Activated naive CD8-positive, alpha-beta T cell treated with anti-CD3 and anti-CD28 coated beads, Interleukin-2, amount 50 U/mL, for 24 hours (primary cell): ENCODE measurements at places on chromosomes 2 and 18.

DNA sequence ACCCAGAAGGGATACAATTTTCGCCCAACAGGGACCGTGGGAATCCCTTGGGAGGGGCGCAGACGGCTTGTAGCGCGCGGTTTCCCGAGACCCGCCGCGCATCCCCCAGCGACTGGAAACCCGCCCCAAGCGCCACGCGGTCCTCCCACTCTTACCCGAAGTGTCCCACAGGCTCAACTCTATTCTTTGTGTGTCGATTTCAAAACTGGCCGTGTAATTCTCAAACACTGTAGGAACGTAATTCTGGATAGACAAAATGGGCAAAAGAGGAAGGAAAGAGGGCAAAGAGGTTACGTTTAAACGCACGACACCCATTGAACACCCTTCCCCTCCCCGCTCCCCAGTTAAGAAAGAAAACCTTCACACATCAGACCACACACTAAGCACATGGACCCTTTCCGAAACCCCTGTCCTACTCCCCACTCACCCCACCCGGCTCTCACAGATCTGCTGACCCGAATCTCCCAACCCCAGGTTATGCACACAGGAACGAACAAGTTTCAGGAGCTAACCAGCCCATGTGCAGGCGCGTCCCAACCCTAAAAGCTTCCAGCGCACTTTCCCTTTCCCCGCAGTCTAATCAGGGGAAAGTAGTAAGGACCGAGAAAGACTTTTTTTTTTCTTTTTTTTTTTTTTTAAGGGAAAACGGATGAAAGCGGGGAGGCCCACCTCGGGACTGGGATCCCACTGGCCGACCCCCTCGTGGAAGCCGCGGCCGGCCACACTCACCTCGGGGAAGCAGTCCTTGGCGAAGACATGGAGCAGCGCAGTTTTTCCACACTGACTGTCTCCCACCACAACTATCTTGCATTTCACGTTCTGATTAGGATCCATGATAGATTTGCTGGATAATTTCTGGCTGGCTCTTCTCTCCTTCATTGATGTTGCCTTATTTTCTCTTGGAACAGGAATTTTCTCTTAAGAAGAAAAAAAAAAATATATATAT, 655 bp downstream of the RND3 start:
- no peak for DNase-seq

- DNase-seq, result no peak
Observed at GRCh38 chr18:47821314-47821713, 109.1 kb downstream of the SMAD2 start.

- DNase-seq, result no peak
Observed at GRCh38 chr18:75107931-75108276, 101.0 kb downstream of the PTGR3 start.

- no peak for DNase-seq
Observed at GRCh38 chr2:237314198-237314597, 99.8 kb downstream of the COL6A3 start.

- peak; percentile 17 for DNase-seq
Observed at GRCh38 chr18:36186461-36187192, 670 bp upstream of the MOCOS start.

DNA sequence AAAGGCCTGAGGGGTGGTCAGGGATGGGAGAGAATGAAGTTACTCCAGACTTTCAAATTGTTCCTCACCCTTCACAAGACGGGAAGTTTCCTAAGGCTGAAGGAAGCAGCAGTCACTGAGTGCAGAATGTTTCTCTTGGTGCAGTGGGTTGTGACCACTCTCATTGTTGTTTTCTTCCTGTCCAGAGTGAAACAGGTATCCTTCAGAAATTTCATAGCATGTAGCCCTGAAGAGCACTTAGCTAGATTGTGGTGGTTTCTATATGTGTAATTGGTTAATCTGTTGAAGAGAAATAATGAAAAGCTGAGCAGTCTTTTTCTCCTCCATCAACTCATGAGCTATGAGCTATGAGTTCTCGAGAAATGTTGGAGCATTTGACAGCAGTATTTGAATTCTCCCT, 96.8 kb downstream of the GPD2 start:
- DNase-seq, result no peak

GRCh38 chr2:72995430-72996116, 75.9 kb downstream of the SFXN5 start:
- DNase-seq, result no peak

- DNase-seq, result no peak
Observed at GRCh38 chr18:68298330-68298729, 416.6 kb downstream of the TMX3 start.

DNA sequence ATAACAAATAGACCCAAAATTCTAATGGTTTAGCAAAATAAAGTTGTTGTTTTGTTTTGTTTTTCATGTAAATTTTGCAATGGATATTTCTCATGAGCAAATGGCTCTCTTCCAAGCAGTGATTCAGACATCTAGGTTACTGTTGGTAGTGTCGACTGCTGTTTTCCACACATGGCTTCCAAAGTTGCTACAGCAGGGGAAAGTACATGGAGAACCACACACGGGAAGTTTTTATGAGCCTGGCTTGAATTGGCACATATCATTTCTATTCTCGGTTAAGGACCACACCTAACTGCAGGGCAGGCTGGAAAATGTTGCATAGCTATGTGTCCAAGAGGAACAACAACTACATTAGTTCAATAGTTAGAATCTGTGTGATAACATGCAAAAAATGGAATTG, 262.1 kb downstream of the GALNT13 start:
- DNase-seq, result no peak

GRCh38 chr2:127995725-127996124, 32.1 kb downstream of the SAP130 start:
- no peak for DNase-seq

DNA sequence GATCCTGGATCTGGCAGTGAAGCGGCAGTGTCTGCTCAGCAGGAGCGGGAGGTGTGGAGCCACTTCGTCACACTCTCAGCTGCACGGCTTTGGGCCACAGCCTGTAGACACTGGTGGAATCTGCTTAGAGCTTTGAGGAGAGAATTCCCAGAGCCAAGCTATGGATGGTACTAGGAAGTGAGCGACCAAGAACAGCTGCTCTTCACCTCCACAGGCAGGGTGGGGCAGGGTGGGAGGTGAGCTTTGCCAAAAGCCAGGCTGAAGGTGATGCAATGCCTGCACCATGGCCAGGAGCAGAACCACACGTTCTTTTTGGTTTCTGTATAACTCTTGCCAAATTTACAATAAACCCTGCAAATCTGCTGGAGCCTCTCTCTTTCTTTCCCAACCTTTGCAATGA, 226.1 kb downstream of the ANKRD30B start:
- no peak for DNase-seq

GRCh38 chr2:59726228-59727120, 827.0 kb downstream of the BCL11A start:
- DNase-seq, result no peak

GRCh38 chr18:11849841-11850634, 1.2 kb upstream of the CHMP1B start:
- peak; percentile 59 for DNase-seq

GRCh38 chr2:233422050-233422639, 67.9 kb downstream of the DGKD start:
- DNase-seq, result peak; percentile 61

GRCh38 chr2:187936228-187936627, 355.4 kb upstream of the GULP1 start:
- DNase-seq, result no peak

GRCh38 chr2:191836471-191836852, 10.4 kb downstream of the CAVIN2 start:
- DNase-seq, result no peak

DNA sequence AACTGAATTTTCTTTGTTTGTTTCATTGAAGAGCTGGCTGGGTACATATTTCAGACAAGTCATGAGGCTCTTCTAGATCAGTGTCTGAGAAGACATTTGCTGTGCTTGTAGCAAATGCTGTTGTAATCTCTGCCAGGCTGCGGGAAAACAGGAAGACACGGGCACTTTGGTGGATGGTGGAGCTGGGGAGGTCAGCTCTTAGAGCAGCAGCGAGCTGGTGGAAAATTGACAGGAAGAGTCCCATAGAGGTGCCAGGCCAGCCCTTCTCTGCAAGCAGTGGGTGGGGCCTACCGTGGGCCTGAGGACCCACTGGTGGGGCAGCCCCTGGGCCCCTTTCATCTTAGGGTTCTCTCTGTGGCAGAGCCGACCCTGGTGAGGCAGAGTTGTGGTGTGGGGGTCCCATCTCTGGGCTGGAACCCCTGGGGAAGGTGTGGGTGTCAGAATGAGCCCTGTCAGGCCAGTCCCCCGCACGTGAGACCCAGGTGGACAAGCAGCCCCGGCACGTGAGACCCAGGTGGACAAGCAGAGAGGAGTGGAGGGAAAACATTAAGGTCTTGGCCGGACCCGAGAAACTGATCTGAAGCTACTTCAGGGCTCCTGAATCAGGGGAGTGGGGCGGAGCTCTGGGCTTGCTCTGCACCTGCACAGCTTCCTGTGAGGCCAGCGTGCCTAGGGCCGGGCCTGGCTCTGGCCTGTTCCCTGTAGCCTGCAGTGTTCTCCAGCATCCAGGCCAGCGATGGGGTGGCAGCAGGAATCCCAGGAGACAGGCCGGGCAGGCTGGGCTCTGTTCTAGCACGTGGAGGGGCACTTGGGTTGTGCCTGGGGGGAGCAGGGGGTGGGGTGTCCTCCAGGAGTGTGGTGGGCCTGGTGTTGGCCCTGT, 273.5 kb upstream of the HDAC4 start:
- no peak for DNase-seq

DNA sequence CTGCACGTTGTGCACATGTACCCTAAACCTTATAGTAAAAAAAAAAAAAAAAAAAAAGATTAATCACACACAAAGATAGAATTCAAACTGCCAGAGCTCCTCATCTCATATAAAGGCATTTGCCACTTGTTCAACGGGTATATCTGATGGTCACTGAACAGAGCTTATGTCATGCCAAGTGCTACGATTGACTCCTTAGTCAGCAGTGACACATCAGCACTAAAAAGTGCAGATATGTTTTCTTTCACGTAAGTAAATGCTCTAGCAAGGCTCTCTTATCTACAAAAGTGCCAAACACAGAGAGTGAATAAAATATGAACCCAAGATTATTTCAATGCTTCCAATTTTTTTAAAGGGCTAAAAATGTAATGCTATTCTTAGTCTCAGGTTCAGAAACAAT, 1.1 kb downstream of the LMAN1 start:
- DNase-seq, result no peak

GRCh38 chr2:102662833-102663232, 43.5 kb downstream of the SLC9A2 start:
- DNase-seq, result no peak

DNA sequence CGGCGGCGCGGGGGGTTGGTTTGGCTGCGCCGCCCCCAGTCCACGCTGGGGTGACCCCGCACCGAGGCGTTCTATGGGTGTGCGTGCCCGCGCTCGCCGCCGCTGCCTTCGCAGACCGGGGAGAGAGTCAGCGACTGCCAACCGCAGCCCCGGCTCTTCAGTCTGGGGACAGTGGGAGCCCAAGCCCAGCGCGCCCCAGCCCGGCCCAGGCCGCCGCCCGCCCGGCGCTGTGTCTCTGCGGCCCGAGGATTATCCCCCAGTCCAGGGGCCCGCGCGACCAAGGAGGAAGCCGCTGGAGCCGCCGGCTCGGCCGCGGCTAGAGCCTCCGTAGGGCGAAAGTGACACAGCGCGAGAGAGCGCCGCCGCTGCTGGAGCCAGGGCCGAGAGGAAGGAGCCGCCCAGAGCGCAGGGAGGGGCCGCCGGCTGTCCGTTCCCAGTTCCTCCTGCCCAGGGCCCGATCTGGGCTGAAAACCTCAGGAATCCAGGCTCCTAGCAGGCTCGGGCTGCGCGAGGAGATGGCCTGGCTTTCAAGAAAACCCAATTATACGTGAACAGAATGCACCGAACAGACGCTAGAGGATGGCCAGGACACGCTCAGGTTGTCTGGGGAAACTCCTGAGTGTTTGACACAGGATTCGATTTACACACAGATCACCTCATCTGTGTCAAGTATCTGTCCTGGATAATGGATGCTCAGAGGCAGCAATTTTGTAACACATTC, 2.4 kb downstream of the CTIF start:
- DNase-seq, result peak; percentile 25

DNA sequence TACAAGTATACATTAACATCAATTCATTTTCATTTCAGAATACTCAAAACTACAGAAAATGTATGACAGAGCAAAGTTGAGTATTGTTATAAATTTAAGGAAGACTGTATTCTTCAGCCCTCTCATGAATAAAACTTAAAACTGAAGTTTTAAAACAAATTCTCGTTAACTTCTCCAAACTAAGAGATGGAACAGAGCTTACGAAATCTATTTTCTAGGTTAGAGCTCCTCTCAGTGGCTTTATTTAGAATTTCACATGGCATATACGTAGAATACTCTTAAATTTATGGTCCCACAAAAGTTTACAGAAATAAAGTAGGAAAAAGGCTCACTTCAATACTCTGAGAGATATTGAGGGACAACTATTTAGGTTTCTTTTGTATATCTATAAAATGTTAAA, 612.1 kb downstream of the KCNJ3 start:
- no peak for DNase-seq

DNA sequence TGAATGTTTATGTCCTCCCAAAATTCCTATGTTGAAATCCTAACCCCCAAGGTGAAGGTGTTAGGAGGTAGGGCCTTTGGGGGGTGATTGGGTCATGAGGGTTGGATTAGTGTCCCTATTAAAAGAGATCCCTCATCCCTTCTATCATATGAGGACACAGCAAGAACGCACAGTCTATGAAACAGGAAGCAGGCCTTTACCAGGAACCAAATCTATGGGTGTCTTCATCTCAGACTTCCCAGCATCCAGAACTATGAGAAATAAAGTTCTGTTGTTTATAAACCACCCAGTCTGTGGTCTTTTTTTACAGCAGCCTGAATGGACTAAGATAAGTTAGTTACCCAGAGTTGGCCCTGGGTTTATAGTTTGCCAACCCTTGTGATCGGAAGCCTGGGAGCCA, 153.1 kb downstream of the INO80D start:
- no peak for DNase-seq

DNA sequence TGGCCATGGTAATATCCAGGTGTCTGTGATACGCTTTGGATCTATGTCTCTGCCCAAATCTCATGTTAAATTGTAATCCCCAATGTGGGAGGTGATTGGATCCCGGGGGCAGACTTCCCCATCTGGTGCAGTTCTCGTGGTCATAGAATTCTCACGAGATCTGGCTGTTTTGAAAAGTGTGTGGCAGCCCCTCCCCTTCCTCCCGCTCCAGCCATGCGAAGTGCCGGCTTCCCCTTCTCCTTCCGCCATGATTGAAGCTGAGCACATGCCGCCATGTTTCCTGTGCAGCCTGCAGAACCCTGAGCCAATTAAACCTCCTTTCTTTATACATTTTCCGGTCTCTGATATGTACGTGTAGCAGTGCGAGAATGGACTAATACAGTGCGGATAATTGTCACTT, 42.5 kb downstream of the GPC1 start:
- no peak for DNase-seq

- DNase-seq, result no peak
Observed at GRCh38 chr2:41990688-41991087, 57.1 kb upstream of the PKDCC start.
